ENCODE measurements at places on chromosomes 1 and 21.

- no peak for DNase-seq
Observed at GRCh38 chr1:154837672-154838171, 32.4 kb downstream of the KCNN3 start.

GRCh38 chr1:203072911-203073310 lies 12.9 kb downstream of the MYOG start:
- no peak for DNase-seq

- DNase-seq, result no peak
Observed at GRCh38 chr21:18545908-18546307, 142.3 kb upstream of the TMPRSS15 start.

GRCh38 chr21:17334484-17334883 lies 178.4 kb upstream of the CXADR start:
- no peak for DNase-seq

GRCh38 chr1:6785728-6786505 lies 663 bp downstream of the CAMTA1 start:
- DNase-seq, result no peak

Measured in AG04449 (cell line).